ENCODE measurements at places on chromosomes 1 and 21.

DNA sequence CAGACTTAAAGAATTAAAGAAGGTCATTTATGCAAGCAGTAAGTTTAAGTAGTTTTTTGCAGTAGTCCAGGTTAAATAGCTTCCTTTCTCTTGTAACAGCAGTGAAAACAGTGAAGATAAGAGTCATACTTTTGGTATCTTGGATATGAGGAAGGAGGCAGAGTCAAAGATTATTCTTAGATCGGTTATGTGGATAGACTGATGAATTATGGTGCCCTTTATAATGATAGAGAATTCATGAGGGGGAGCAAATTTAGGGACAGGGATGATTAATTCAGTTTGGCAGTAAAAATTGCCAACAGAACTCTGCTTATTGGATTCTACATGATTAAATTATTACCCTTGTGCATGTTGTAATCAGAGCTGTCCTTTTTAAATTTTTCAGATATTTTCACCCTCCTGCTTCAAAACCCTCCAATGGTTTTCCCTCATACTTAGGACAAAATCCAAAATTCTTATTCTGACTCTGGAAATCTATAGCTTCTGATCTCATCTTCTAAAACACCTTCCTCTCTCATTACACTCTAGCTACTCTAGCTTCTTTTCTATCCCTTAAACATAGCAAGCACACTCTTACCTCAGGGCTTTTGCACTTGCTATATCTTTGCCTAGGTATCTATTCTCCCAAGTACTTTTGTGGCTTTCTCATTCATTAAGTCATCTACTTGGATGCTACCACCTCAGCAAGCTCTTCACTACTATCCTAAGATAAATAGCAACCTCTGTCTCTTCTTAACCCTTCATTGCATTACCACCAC is 79.8 kb downstream of the PKN2 start:
- DNase-seq = no peak
- H3K36me3 ChIP-seq = no peaks in the 10 kb centered on the region
- no peak overlapping the region for H3K27ac ChIP-seq
- no peaks in the 10 kb centered on the region for H3K4me1 ChIP-seq
- no peak overlapping the region for H3K4me3 ChIP-seq
- no peaks in the 10 kb centered on the region for H3K27me3 ChIP-seq

DNA sequence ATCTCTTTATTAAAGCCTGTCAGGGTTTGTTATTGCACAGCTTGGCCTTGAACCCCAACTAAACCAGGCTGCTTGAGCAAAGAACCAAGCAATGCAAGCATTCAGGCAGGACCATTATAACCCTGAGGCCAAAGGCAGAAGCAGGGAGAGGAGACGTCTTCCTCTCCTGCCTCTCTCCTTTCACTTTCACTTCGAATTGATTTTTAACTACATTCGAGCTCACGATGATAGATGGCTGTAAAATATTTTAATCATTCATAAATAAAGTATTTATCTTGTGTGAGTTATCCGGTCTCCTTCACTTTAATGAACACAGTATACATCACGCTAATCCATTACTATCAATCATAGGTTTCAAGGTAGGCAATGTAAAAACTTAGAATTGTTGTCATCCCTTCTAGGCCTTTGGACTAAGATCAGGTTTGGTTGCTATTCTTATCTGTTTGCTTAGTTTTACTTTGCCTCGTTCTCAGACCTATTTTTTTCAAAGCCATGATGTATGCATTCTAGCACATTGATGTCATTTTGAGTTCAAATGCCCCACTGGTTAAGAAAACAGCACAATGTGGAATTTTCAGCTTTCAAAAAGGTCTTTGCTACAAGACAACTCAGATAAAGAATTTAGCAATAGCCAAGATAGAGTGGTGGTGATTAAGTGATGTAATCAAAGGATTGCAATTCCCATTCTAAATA is 480.2 kb upstream of the RUNX1 start:
- H3K27me3 ChIP-seq = no peaks in the 10 kb centered on the region
- H3K27ac ChIP-seq = peak overlapping the region; percentile 33
- peaks cover 15% of the 10 kb centered on the region for H3K4me1 ChIP-seq
- no peaks in the 10 kb centered on the region for H3K36me3 ChIP-seq
- no peak overlapping the region for H3K4me3 ChIP-seq
- no peak for DNase-seq

GRCh38 chr1:162554258-162554657 is 7.3 kb upstream of the UAP1 start:
- DNase-seq = no peak
- no peak overlapping the region for H3K4me3 ChIP-seq
- no peaks in the 10 kb centered on the region for H3K27me3 ChIP-seq
- H3K36me3 ChIP-seq = no peaks in the 10 kb centered on the region
- no peaks in the 10 kb centered on the region for H3K4me1 ChIP-seq
- H3K27ac ChIP-seq = no peak overlapping the region

- H3K36me3 ChIP-seq = no peaks in the 10 kb centered on the region
- H3K4me1 ChIP-seq = peaks cover 13% of the 10 kb centered on the region
- H3K27me3 ChIP-seq = no peaks in the 10 kb centered on the region
- no peak for DNase-seq
These were observed 59.0 kb upstream of the FGGY start for GRCh38 chr1:59237900-59238299.

DNA sequence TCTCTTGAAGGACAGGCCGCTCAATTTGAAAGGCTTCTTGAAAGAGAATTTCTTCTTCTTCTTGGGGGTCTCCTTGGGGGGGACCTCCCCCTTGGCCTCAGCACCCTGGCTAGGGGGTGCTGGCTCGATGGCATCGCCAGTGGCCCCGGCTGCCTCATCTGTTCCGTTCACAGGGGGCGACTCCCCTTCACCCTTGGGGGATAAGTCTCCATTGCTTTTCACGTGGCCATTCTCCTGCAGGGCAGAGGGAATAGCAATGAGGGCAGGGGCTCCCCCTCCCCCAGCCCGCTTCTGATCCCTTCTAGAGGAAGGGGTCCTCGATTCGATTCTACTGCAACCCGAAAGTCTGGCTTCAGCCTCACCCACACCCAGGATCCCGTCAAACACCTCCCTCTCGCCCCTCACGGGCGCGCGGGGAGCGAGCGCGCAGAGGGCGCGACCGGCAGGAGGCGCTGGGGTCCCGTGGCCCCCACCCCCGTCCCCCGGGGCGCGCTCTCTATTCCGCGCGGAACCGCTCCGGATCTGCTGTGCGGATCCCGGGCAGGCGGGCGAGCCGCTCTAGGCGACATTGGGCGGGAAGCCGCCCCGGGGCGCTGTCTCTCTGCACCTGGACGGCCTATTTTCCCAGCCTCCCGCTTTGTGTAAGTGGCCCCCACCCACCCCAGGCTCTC is 1.0 kb downstream of the MARCKSL1 start:
- DNase-seq = peak; percentile 67
- no peaks in the 10 kb centered on the region for H3K27me3 ChIP-seq
- peak overlapping the region; percentile 85 for H3K27ac ChIP-seq
- H3K4me1 ChIP-seq = peaks cover 49% of the 10 kb centered on the region
- no peaks in the 10 kb centered on the region for H3K36me3 ChIP-seq

GRCh38 chr1:8540261-8540941 is 222.5 kb downstream of the SLC45A1 start:
- peaks cover 43% of the 10 kb centered on the region for H3K4me1 ChIP-seq
- DNase-seq = no peak
- H3K4me3 ChIP-seq = no peak overlapping the region
- no peak overlapping the region for H3K27ac ChIP-seq
- no peaks in the 10 kb centered on the region for H3K27me3 ChIP-seq
- H3K36me3 ChIP-seq = no peaks in the 10 kb centered on the region

GRCh38 chr1:110524311-110525248 is 5.6 kb upstream of the KCNA10 start:
- H3K36me3 ChIP-seq = no peaks in the 10 kb centered on the region
- no peaks in the 10 kb centered on the region for H3K4me1 ChIP-seq
- DNase-seq = peak; percentile 26
- no peaks in the 10 kb centered on the region for H3K27me3 ChIP-seq
- H3K4me3 ChIP-seq = no peak overlapping the region
- H3K27ac ChIP-seq = no peak overlapping the region

- H3K27ac ChIP-seq = no peak overlapping the region
- H3K27me3 ChIP-seq = no peaks in the 10 kb centered on the region
- H3K36me3 ChIP-seq = no peaks in the 10 kb centered on the region
- no peaks in the 10 kb centered on the region for H3K4me1 ChIP-seq
These were observed 4.7 kb downstream of the OR2B11 start for GRCh38 chr1:247453245-247453644.

GRCh38 chr1:43509740-43510375 is 20.8 kb upstream of the PTPRF start:
- H3K27ac ChIP-seq = no peak overlapping the region
- no peak overlapping the region for H3K4me3 ChIP-seq
- no peaks in the 10 kb centered on the region for H3K27me3 ChIP-seq
- no peak for DNase-seq
- no peaks in the 10 kb centered on the region for H3K4me1 ChIP-seq
- H3K36me3 ChIP-seq = no peaks in the 10 kb centered on the region

DNA sequence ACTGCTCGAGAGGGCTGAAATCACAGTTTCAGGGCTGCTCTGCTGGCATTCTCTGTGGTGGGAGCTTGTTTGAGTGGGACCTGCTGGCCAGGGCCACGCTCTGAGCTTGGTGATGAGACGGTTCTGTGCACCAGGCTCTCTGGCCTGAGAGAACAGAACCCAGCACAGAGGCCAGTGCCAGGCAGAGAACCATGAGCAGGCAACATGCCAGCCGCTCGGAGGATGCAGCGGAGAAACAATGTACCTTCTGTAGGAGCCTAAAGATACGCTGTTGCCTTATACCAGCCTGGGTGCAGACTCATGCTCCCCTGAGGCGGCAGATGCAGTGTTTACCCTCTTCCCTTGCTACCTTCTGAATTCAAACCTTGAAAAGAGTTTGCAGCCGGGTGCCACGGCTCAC is 10.0 kb downstream of the C2CD2 start:
- no peaks in the 10 kb centered on the region for H3K27me3 ChIP-seq
- no peaks in the 10 kb centered on the region for H3K36me3 ChIP-seq
- H3K4me3 ChIP-seq = no peak overlapping the region
- peaks cover 9% of the 10 kb centered on the region for H3K4me1 ChIP-seq
- H3K27ac ChIP-seq = no peak overlapping the region

GRCh38 chr1:77961392-77961791 is 17.5 kb downstream of the FUBP1 start:
- DNase-seq = no peak
- no peak overlapping the region for H3K27ac ChIP-seq
- H3K27me3 ChIP-seq = no peaks in the 10 kb centered on the region

GRCh38 chr1:6967431-6968111 is 182.3 kb downstream of the CAMTA1 start:
- H3K27me3 ChIP-seq = no peaks in the 10 kb centered on the region
- no peaks in the 10 kb centered on the region for H3K36me3 ChIP-seq
- no peak for DNase-seq
- H3K4me1 ChIP-seq = peaks cover 6% of the 10 kb centered on the region

DNA sequence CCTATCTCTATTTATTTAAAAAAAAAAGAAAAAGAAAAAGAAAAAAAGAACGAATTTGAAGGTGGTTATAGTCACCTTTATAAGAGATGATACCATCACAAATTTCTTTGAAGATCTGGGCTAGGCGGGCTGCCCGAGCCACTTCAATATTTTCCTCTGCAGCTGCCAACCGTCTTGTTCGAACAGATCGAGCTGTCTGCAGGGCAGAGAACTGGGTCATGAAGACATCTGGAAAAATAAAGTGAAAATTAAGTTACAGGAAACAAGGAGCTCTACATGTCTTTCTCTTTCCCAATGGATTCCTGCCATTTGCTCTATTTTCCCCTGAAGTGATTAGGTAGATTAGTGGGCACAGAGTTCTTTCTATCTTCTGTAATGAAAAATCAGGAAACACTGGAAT is 31.9 kb downstream of the RUSC1 start:
- no peak for DNase-seq
- no peaks in the 10 kb centered on the region for H3K27me3 ChIP-seq
- H3K27ac ChIP-seq = no peak overlapping the region
- H3K4me1 ChIP-seq = no peaks in the 10 kb centered on the region
- peaks cover 68% of the 10 kb centered on the region for H3K36me3 ChIP-seq

DNA sequence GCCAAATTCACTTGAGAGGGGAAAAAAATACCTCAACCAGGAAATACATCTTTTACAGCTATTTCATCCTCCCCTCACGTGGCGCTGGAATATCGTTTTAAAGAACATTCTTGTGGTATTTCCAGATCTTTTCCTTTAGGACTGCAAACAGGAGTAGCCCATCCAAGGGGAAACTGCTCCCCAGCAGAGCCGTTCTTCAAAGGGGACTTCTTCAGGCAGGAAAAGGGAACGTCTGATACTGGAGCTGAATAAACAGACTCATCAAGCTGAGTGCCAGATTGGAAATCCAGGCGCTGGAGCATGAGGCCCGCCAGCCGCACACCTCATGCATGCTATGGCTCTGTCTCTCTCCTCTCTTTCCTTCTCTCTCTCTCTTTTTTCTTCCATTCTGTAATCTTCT is 34.0 kb upstream of the PROX1 start:
- H3K36me3 ChIP-seq = no peaks in the 10 kb centered on the region
- H3K4me3 ChIP-seq = no peak overlapping the region
- H3K4me1 ChIP-seq = peaks cover 3% of the 10 kb centered on the region
- H3K27ac ChIP-seq = no peak overlapping the region
- DNase-seq = peak; percentile 21
- H3K27me3 ChIP-seq = no peaks in the 10 kb centered on the region

- H3K4me3 ChIP-seq = peak overlapping the region; percentile 42
- peak; percentile 20 for DNase-seq
- H3K4me1 ChIP-seq = no peaks in the 10 kb centered on the region
These were observed 494.7 kb upstream of the ADGRL2 start for GRCh38 chr1:81305997-81306452.

DNA sequence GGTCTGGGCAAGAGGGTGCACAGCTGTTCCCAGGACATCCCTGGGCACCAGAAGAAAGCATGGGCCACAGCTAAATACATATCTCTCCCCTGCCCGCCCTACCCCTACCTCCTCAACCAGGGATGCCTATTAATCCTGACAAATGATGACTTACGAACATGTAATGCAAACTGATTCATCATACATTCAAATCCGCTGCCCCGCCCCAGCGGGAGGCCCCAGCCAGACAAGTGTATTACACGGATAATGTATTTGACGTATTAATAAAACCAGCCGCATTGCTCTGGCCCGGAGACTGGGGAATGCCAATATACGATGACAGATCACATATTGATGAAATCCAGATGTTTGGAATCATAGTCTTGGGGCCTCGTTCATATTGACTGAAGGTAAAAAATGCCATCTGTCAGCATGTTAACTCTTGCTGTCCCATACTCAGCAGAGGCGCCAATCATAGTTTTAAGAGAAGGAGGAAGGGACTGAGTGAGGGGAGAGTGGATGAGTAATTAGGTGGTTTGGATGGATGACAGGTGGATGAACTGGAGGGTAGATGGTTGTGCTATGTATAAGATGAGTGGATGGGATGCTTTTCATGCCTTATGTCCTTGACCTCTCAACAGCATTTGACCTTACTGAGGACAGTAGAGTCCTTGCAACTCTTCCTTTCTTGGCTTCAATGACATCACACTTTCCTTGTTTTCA is 68.2 kb downstream of the TMEM53 start:
- H3K27me3 ChIP-seq = peaks cover 3% of the 10 kb centered on the region
- no peak overlapping the region for H3K27ac ChIP-seq
- no peak overlapping the region for H3K4me3 ChIP-seq
- H3K4me1 ChIP-seq = no peaks in the 10 kb centered on the region
- no peak for DNase-seq

- no peaks in the 10 kb centered on the region for H3K27me3 ChIP-seq
- no peak overlapping the region for H3K4me3 ChIP-seq
- no peak overlapping the region for H3K27ac ChIP-seq
- peaks cover 9% of the 10 kb centered on the region for H3K4me1 ChIP-seq
- DNase-seq = no peak
These were observed 162.2 kb upstream of the LHX8 start for GRCh38 chr1:74971982-74972381.

GRCh38 chr1:96427616-96428015 is 294.0 kb upstream of the PTBP2 start:
- DNase-seq = no peak
- H3K27me3 ChIP-seq = no peaks in the 10 kb centered on the region
- no peaks in the 10 kb centered on the region for H3K4me1 ChIP-seq
